HFFc6 (cell line): ENCODE measurements at places on chromosomes 6 and 20. TPM values are rescaled to one million over a fixed set of nuclear protein-coding genes. Genes with fewer than 3 reads are reported as not detected.

The SNX3 gene
- 148 and 179 TPM in 2 replicates for total RNA-seq

The MAFB gene
- 0.07 TPM in 1 of 3 replicates, not detected in the others for total RNA-seq

DNA sequence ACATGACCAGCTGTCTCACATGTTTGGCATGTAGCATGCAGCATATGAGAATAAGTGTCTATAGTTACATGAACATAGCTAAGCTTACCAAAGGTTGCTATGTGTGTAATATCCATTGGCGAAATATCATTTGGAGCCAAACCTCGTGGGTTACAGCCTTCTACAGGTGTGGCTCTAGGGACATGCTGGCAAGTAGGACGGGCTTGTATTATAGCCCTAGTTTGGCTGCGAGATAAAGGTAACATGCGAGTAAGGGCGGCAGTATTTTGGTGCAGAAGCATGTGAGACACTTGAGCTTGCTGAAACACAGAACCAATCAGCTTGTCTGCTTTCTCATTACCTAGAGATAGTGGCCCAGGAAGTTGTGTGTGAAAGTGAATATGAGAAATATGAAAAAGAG lies 6.5 kb upstream of the ABHD12 start:
- no peak for DNase-seq
- H3K4me1 ChIP-seq, result peaks cover 29% of the 10 kb centered on the region
- H3K27me3 ChIP-seq, result no peaks in the 10 kb centered on the region; the same call in 1 of the 2 replicates

GRCh38 chr6:43506667-43507471 lies 3.3 kb downstream of the LRRC73 start:
- no peak overlapping the region for H3K4me3 ChIP-seq
- H3K36me3 ChIP-seq, result peaks cover 6% of the 10 kb centered on the region; the same call in 1 of the 2 replicates
- DNase-seq, result peak; percentile 58
- H3K4me1 ChIP-seq, result peaks cover 12% of the 10 kb centered on the region

- peaks cover 3% of the 10 kb centered on the region; the same call in 1 of the 2 replicates for H3K27me3 ChIP-seq
- peak overlapping the region; percentile 92 for H3K4me3 ChIP-seq
Observed at GRCh38 chr6:138106665-138107077, 548 bp downstream of the PERP start.
